ENCODE measurements at places on chromosomes 11 and 22. TPM values are rescaled to one million over a fixed set of nuclear protein-coding genes. Genes with fewer than 3 reads are reported as not detected.

SLC22A6 gene
- not detected for total RNA-seq

HORMAD2 gene
- not detected for total RNA-seq

TEX54 gene
- total RNA-seq, result not detected

- no peak for DNase-seq
Observed at GRCh38 chr11:66012371-66012945, 650 bp downstream of the CST6 start.

DNA sequence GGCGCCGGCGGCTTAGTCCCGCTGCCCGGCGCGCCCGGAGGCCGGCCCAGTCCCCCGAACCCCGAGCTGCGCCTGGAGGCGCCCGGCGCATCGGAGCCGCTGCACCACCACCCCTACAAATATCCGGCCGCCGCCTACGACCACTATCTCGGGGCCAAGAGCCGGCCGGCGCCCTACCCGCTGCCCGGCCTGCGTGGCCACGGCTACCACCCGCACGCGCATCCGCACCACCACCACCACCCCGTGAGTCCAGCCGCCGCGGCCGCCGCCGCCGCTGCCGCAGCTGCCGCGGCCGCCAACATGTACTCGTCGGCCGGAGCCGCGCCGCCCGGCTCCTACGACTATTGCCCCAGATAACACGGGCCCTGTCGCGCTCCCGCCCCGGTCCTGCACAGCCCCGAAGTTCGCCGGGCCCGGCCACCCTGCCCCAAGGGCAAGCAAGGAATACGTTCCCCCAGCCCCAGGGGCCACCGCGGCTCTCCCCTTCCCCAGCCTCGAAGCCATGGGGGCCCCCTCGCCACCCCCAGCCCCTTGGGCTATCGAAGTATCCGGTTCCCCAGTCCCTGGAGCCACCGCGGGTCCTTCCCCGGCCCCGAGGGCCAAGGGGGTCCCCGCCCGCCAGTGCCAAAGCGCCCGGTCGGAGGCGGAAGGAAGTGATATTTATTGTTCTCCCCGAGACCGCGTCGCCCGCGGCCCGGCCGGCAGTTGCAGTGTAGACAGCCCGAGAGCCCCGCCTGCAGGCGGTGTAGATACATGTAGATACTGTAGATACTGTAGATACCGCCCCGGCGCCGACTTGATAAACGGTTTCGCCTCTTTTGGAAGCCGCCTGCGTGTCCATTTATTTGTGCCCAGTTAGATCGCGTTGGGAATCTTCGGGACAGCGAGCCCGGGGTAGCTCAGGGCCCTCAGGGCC lies 6.2 kb downstream of the TBX1 start:
- DNase-seq, result peak; percentile 70

DNA sequence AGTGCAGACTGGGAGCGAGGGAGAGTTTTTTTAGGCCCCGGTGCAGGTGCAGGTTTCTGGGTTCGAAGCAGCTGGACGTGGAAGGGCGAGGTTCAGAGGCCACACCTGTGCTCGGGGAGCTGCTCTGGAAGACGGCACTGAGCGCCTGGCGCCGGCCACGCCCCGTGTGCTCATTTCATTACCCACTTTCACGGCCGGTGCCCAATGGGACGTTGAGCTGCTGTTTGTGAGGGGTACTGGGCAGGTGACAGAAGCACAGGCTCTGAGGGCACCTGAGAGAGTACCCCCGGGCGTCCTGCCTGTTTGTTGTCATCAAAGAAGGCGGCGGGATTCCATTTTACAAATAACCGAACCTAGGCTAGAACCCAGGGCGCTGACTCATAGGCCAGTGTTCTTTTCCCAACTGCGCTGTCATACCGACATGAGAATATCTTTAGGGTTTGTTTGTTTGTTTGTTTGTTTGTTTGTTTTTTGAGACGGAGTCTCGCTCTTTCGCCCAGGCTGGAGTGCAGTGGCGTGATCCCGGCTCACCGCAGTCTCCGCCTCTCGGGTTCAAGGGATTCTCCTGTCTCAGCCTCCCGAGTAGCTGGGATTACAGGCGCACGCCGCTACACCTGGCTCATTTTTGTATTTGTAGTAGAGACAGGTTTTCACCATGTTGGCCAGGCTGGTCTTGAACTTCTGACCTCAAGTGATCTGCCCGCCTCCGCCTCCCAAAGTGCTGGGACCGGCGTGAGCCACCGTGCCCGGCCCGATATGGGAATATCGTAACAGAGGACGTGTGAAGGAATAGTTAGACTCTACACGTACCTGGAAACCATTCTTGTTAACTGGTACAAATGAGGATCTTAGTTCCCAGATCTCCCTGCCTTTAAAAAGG lies 16.6 kb upstream of the SPTBN2 start:
- DNase-seq, result no peak

All from ureter (tissue), 1 donor.